ENCODE measurements at places on chromosomes 4 and X. TPM values are rescaled to one million over a fixed set of nuclear protein-coding genes. Genes with fewer than 3 reads are reported as not detected.

ERVMER34-1 gene
- under 0.01 TPM for total RNA-seq

DNA sequence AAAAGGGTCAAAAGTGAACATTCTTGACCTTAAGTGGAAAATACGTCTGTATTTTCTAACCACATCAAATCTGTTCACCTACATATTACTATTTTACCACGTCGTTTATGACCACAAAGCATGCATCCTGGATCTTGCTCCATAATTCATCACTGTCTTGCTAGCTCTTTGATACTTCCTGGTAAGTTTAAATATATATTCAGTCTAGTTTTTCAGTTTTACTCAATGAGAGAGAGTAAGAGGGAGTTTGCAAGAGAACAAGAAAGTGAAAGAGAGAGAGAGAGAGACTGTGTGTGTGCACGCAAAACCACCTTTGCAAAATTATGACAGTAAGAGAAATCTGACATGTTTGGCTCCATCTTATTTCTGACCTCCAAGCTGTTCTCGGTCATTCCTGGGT lies 173.7 kb upstream of the GALNTL6 start:
- DNase-seq, result no peak

GRCh38 chr4:177016541-177017141 lies 223.9 kb upstream of the VEGFC start:
- peak; percentile 73 for DNase-seq

PGK1 gene
- 134 TPM for total RNA-seq

FAM199X gene
- 17.2 TPM for total RNA-seq

CXCR3 gene
- total RNA-seq, result not detected

DNA sequence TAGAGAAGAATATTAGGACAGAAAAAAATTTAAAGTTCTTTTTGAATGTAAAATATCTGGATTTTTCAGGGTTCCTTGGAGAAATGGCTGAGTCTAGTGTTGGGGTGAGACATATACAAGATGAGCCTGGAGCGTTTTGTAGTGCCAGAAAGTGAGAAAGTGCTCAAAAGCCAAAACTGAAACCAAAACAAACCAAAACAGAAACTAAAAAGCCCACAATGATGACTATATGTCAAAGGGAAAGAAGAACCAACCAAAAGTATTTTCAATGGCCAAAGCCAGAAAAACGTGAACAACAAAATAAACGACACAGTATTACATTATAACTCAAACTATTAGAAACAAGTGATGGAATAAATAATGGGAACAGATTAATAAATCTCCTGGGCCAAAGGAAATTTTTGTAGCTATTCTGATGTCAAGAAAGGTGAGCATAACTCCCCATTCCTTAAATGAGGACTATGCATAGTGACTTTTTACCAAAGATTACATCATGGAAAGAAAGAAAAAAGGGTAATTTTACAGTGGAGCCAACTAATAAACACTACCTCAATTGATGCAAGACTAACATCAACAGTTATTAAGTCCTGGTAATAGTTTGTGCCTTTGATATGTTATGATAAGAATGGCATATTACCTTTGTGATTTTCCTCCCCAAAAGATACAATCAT lies 1137.6 kb downstream of the C4orf33 start:
- no peak for DNase-seq

- no peak for DNase-seq
Measured at GRCh38 chr4:158513256-158513655, 8.4 kb upstream of the RXFP1 start.

GRCh38 chr4:35939751-35940150 lies 304.6 kb downstream of the ARAP2 start:
- no peak for DNase-seq

GRCh38 chrX:132488180-132488705 lies 595 bp downstream of the MBNL3 start:
- peak; percentile 19 for DNase-seq

DMRTC1 gene
- not detected for total RNA-seq

DNA sequence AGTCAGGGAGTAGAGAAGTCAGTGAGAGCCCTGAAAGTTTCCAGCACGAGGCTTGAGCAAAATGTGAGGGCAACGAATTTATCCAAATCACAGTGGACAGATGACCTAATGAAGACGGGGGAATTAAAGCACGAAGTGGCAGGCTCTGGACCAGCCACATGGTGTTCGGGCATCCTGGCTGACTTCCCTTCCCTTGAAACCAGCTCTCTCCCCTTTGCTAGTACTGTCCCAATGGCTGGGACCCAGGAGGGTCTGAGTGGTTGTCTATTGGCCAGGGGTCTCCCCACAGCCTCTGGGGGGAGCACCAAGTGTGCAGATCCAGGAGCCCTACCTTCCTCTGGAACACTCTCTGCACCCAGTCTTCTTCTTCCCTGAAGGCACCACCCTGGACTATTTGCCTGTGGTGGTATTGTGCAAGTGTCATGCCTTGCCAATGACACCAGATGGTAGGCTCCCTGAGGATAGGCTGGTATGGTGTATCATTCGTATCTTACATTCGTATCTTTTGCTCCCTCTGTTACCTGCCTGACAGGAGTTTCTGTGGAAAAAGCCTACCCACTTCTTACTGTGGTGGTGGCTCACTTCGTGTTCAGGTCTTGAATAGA lies 2.1 kb downstream of the APLN start:
- DNase-seq, result no peak

ZMAT1 gene
- 0.51 TPM for total RNA-seq

DNA sequence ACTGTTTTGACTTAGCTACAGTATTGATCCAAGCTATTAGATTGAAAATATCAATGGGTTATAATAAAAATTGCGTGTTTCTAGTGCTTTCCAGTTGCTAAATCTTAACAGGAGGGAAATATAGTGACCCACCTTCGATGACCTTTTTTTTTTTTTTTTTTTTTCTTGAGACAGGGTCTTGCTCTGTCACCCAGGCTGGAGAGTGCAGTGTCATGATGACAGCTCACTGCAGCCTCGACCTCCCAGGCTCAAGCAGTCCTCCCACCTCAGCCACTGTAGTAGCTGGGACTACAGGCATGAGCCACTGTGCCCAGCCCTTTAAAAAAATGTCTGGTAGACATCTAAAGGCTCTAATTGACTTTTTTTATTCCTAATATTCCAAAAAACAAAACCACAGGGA lies 3.8 kb upstream of the ASB5 start:
- no peak for DNase-seq

GRCh38 chr4:139596684-139597279 lies 40.8 kb upstream of the SETD7 start:
- no peak for DNase-seq

GRCh38 chr4:1496116-1496642 lies 89.9 kb upstream of the NKX1-1 start:
- DNase-seq, result no peak

CCSER1 gene
- under 0.01 TPM for total RNA-seq

- no peak for DNase-seq
Measured at GRCh38 chrX:18748499-18748898, 41.1 kb downstream of the PPEF1 start.

- no peak for DNase-seq
Measured at GRCh38 chrX:16853537-16853936, 16.6 kb downstream of the RBBP7 start.

TRIM75 gene
- not detected for total RNA-seq

KLHL4 gene
- total RNA-seq, result 3.5 TPM

PSAPL1 gene
- total RNA-seq, result not detected

DNA sequence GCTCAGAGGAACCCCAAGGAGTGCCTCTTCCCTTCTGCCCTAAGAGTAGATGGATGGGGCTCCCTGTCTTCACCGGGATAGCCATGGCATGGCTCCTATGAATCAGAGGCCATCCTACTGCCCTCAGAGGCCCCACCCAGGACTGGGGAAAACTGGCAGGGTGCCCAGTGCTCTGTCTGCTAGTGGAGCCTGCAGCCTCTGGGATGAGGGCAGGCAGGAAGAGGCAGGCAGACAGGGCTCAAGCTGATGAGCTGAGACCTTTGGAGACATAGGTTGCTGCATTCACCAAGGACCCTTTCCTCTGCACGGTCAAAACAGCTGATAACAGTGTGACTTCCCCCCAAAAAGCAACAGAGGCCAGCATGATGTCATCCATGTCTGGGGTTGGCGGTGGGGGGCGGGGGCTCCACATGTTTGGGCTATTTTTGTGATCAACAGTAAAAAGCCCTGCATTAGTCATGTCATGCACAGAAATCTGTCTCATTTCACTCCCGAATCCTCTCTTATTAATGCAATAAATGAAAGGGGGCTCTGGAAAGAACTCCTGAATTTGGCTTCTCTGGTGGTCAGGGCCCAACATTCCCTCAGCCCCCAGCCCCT lies 207.6 kb upstream of the MAMLD1 start:
- DNase-seq, result peak; percentile 57

GRCh38 chrX:19040373-19040772 lies 56.5 kb upstream of the PHKA2 start:
- no peak for DNase-seq

SUPT20HL1 gene
- not detected for total RNA-seq

DNA sequence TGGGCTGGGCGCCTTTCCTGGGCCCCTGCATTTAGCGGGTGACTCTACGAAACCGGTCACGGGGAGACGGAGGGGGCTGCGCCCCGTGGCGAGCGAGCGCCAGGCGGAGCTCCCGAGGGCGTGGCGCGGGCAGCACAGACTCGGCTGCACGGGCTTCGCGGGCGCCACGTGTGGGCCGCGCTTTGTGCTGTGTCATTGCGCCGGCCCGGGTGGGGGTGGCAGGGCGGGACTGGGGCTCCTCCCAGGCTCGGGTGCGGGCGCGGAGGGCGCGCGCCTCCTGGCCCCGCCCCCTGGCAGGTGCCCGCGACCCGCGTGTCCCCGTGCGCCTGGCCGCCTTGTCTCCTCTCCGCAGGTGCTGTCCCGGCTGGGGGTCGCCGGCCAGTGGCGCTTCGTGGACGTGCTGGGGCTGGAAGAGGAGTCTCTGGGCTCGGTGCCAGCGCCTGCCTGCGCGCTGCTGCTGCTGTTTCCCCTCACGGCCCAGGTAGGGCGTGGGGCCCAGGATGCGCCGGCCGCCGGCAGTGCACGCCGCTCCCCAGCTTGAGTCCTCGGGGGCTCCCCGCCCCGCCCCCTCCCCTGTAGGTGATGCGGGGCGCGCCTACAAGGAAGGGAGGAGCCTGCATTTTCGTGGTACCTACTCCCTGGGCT lies 651 bp downstream of the UCHL1 start:
- DNase-seq, result peak; percentile 61

GRCh38 chr4:82247171-82247570 lies 126.6 kb downstream of the HNRNPD start:
- DNase-seq, result no peak

SHISA3 gene
- total RNA-seq, result 0.33 TPM

GRCh38 chr4:123466080-123466785 lies 69.6 kb downstream of the SPRY1 start:
- DNase-seq, result no peak

OTC gene
- not detected for total RNA-seq

GRCh38 chr4:180932370-180933001 lies 1310.7 kb upstream of the TENM3 start:
- peak; percentile 55 for DNase-seq

DNA sequence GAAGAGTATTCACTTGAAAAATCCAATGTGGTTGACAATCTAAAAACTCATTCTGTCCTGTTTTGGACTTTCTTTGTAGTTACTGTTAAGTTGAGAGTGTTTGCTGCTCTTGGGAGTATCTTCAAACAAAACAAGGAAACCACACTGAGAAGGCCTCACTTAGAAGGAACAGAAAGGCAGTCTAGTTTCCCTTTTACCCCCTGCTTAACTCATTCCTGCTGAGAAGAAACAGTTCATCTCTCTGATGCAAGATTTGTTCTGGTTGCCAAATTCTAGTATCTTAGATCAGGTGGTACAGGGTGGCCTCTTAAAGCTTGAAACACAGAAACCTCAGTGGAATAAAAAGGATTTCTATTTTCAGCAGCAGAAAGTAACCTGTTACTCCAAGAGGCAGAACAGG lies 41.4 kb downstream of the GUCY2F start:
- DNase-seq, result no peak

DNA sequence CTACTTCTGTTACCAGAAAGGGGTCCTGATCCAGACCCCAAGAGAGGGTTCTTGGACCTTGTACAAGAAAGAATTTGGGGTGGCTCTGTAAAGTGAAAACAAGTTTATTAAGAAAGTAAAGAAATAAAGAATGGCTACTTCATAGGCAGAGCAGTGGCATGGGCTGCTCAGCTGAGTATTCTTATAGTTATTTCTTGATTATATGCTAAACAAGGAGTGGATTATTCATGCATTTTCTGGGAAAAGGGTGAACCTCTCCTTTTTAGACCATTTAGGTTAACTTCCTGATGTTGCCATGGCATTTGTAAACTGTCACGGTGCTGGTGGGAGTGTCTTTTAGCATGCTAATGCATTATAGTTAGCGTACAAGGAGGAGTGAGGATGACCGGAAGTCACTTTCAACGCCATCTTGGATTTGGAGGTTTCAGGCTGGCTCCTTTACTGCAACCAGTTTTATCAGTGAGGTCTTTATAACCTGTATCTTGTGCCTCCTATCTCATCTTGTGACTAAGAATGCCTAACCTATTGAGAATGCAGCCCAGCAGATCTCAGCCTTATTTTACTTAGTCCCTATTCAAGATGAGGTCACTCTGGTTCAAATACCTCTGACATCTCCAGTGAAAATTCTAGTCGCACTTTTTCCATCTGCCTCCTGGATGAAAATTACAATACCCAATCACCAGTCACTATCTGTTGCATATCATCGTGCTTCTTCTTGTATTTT lies 15.5 kb upstream of the TDO2 start:
- no peak for DNase-seq

TEX13D gene
- not detected for total RNA-seq

GRCh38 chr4:26424838-26425237 lies 65.4 kb downstream of the CCKAR start:
- no peak for DNase-seq

DNA sequence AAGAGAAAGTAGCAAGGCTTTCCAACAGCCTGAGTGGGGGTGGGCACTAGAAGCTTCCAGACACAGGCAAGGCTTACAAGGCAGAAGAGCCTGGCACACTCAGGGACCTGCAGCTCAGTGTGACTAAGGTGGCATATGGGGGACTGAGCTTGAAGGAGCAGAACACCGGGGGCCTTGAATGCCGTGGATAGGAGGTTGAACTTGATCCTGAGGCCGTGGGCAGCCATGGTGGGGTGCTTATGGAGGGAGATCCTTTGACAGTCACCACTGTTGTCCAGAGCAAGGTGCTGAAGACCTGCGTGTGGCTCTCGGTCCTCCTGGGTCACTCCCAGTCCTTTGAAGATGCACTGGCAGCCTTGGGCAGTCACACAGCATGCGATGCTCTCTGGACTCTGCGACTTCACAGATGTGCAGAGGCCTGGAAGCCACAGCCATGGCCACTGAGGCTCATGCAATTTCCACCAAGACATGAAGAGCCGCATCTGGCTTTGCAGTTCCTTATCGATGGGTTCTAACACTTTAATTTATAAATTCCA lies 18.3 kb downstream of the C4orf50 start:
- DNase-seq, result no peak

- no peak for DNase-seq
Measured at GRCh38 chr4:183253451-183253850, 66.6 kb downstream of the CLDN22 start.

DNA sequence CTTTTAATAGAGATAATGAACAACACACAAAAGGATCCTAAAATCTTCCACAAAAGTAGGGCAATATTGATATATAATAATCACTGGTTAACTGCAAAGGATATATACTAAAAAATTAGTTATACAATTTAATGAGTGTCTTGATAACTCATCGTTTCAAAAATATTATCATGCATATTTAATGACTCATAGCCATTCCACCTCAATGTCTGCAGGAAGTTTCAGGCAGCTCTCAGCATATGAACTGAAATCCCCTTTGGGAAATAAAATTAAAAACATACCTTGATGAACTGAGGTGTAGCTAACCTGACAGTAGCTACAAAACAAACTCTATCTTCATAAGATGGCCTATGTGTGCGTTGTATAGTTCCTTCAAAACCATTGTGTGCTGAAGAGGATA lies 62.9 kb downstream of the TMEM165 start:
- no peak for DNase-seq

TRIM60 gene
- not detected for total RNA-seq

GRCh38 chr4:83662204-83662603 lies 126.3 kb downstream of the GPAT3 start:
- DNase-seq, result no peak
